ENCODE measurements at places on chromosomes 12 and 14.

GRCh38 chr12:95583933-95584332, 32.7 kb upstream of the USP44 start:
- DNase-seq, result no peak

DNA sequence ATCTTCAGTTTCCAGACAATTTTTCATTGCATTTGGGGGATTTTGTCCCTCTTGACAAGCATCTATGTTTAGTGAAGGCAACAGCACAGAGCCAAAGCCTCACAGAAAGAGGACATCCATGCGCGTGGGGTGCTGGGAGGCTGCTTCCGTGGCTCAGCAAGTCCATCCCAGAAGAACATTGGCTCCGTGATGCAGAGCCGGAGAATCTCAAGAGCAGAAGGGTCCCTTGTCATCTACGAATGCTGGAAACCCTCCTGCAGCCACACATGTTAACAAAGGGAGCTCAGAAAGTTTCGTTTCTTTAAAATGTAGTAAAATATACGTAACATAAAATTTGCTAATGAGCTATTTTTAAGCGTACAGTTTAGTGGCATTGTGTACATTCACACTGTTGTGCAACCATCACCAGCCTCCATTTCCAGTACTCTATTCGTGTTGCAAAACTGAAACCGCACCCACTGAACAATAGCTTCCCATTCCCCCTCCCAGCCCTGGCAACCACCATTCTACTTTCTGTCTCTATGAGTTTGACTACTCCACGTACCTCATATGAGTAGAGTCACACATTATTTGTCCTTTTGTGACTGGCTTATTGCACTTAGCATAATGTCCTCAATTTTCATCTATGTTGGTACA, 185.9 kb downstream of the TTC7B start:
- DNase-seq, result no peak

- no peak for DNase-seq
Observed at GRCh38 chr12:122138181-122138580, 35.8 kb downstream of the IL31 start.

DNA sequence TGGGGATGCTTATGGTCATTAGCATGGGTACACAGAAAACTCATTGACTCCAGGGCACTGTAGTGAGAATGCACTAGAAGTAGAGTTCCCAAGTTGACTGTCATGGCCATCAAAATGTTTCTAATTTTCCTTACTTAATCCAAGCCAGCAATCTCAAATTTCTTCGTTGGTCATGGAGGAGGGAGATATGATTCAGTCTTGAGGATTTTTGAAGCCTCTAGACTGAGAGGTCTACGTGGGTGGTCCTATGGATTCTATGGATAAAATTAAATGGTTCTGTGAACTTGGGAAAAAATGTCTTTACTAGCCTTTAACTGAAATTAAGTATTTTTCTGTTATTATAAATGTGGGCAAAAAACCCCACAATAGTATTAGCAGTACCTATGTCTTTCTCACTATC, 508.5 kb downstream of the FUT8 start:
- no peak for DNase-seq

DNA sequence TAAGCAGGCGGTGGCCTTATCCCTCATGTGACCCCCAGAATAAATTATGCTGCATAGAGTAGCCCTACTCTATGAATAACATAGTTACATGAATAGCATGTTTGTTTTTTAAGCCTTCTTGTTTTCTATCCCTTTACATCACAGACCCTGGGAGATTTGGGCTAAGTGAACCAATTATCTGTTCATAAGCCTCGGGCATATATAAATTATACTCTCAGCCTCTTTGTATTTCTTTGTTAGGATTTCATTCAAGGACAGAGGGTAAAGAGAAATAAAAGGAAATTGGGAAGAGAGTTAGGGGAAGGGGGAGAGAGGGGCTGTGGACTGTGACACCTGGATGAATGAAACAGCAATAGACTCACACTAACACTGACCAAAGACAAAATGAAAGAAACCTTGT, 35.3 kb upstream of the RTRAF start:
- no peak for DNase-seq

GRCh38 chr14:104203071-104203425, 64.7 kb downstream of the KIF26A start:
- DNase-seq, result no peak

- no peak for DNase-seq
Observed at GRCh38 chr14:89284333-89285058, 132.5 kb downstream of the FOXN3 start.

- no peak for DNase-seq
Observed at GRCh38 chr14:73105727-73106126, 30.6 kb upstream of the PSEN1 start.

- DNase-seq, result no peak
Observed at GRCh38 chr14:91847693-91848092, 19.6 kb downstream of the TC2N start.

- DNase-seq, result no peak
Observed at GRCh38 chr14:101227611-101228594, 324.4 kb upstream of the RTL1 start.

DNA sequence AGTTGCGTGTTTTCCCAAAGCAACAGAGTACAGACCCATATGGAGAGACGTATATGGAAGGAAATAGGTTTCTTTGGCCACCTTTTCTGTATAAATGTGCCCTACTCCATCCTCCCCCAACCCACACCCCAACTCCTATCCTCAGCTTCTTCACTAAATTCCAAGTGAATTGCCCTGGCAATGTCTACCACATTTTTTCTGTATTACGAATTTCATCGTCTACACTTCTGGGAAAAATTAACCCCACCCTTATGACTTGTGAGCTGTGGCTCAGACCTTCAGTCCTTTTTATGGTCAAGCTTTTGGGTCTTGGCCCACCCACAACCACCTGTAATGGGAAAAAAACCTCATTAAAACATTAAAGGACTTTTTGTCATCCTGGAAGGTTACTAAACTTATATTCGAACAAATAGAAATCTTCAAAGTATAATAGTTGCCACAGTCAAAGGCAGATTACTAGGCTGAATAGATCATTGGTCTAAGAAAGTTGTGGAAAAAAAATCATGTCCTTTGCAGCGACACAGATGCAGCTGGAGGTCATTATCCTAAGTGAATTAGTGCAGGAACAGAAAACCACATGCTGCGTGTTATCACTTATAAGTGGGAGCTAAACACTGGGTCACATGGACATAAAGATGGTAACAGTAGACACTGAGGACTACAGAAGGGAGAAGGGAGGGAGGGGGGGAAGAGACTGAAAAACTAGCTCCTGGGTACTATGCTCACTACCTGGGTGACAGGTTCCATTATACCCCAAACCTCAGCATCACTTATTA, 15.7 kb upstream of the NFKBIA start:
- DNase-seq, result no peak

- no peak for DNase-seq
Observed at GRCh38 chr12:41419131-41419893, 231.2 kb downstream of the PDZRN4 start.

DNA sequence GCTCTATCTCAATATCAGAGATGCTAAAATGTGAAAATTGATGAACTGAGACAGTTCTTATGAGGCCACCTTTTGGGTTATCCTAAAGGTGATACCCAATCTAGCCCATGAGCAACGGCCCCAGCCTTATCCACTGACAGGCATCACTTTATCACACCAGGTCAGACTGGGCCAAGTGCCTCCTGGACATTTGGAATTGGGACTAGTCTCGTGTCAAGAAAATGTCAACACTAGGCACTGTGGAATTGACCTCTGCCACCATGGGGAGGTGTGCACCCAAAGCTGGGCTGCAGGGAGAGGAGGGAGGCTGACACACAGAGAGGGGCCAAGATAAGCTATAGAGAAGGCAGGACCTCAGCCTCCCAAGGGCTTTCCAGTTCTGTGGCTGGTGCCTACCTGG, 78.5 kb upstream of the ZFP36L1 start:
- no peak for DNase-seq

- DNase-seq, result no peak
Observed at GRCh38 chr12:54154681-54155186, 34.1 kb downstream of the SMUG1 start.

DNA sequence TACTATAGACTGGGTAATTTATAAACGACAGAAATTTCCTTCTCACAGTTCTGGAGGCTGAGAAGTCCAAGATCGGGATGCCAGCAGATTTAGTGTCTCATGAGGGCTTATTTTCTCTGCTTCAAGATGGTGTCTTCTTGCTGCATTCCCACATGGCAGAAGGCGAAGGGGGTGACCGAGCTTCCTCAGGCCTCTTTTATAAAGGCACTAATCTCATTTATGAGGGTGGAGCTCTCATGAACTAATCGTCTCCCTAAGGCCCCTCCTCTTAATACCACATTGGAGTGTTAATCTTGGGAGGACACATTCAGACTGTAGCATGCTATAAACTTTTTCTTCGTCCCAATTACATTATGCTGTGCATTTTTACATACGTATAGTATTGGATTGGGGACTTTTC, 200.4 kb upstream of the ARHGAP5 start:
- no peak for DNase-seq

DNA sequence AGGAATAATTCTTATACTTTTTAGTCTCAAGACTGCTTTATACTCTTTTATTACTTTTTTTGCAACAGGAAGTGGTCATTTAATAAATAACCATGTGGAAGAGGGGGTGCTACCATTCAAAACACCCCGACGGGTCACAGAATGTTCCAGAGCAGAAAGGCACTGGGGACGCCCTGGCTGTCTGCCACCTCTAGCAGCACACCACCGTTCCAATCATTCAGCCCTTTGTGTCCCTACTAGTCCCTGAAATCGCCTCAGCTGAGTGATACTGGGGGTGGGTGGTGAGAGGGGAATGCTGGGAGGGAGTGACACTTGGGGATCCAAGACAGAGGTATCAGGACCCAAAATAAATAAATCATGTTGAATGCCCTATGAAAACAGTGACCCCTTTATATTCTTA, 52.4 kb downstream of the MON2 start:
- no peak for DNase-seq

- DNase-seq, result no peak
Observed at GRCh38 chr12:8829125-8829518, 6.7 kb downstream of the A2ML1 start.

GRCh38 chr12:46725332-46725731, 100.5 kb downstream of the SLC38A4 start:
- DNase-seq, result no peak

GRCh38 chr14:74951443-74952179, 3.8 kb downstream of the PGF start:
- no peak for DNase-seq

DNA sequence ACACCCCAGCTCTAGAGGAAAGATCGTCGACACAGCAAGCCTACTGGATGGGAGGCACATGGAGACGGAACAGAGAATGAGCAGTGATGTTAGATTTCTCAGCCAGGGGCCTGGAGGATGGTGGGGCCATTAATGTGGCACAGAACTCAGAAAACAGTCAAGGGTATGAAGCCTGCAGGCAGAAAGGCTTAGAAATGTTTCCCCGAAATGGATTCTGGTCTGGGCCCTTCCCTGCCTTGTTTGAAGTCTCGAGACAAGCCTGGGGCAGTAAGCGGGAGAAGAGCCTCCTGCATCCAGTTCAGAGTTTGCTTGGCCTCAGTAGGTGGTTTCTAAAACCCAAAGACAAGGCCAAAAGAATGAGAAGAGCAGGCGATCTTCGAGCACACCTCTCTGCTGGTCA, 158.4 kb downstream of the NTF3 start:
- no peak for DNase-seq

DNA sequence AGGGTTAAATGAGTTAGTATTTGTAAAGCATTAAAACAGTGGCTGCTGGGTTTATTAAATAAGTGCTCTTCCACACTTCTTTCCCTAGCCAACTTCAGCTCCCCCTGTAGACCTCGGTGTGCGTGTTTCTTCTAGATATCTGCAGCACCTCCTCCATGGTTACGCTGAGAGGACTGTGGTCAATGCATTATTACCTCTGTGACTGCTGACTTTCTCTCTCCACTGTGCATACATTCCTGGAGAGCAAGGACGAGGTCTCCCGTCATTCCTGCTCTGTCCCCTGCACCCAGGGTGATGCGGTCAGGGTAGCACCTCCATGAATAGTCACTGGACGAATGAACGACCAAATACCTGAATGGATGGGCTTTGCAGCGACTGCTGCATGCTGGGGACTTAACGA, 44.6 kb downstream of the ZFP36L1 start:
- DNase-seq, result no peak

DNA sequence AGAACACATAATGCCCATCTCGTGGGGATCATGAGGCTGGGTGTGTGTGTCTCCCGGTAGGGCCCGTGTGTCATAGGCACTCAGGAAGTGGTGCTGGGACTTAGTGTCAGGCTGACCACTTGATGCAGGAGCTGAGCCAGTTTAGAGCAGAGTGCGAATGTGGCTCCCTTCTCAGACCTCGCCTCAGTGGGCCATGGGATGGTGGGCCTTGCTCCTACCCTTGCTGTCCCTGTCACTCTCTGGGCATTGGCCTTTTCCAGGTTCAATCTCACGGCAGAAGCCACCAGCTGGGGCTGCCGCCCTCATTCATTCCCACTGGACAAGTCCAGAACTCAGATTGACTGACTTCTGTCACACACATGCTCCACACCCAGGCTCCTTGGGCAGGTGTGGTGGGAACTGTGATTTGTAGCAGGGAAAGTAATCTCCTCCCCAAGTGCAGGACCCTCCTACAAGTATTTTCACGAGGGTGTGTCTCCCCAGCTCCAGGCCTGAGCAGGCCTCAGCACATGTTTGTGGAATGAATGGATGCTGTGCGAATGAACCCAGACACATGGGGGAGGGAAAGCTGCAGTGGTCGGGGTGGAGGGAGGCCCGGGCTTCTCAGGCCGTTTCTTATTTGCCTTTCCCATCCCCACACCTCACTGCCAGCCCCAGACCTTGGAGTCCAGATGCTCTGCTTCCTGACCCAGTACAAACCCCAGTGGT, 54.9 kb downstream of the BEGAIN start:
- DNase-seq, result no peak

GRCh38 chr14:106500571-106500970, 974.2 kb downstream of the TMEM121 start:
- DNase-seq, result no peak

DNA sequence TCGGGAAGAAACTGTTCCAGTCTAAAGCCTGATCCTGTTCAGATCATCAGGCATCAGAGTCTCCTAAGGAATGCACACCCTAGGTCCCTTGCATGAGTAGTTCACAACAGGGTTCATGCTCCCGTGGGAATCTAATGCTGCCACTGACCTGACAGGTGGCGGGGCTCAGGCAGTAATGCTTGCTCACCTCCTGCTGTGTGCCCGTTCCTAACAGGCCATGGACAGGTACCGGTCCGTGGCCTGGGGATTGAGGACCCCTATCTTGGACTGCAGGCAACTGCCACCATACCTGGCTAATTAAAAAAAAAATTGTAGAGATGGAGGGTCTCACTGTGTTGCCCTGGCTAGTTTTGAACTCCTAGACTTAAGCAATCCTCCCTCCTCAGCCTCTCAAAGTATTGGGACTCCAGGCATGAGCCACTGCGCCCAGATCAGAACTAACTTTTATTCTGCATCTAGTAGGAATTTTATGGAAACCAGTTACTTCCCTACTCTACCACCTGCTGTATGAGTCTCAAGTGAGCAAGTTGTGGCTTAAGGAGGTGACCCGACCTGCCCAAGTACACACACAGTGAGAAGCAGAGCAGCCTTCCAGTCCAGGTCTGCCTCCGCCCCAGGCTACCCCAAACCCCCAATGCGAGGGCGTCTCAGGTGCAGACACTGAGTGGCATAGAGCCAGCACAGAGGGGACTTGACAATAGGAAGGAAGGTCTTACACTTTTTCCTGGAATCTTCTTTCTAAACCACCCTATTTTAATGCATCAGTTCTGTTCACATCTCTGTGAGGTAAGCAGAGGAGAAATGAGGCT, 2.5 kb upstream of the PAPLN start:
- no peak for DNase-seq

Measured in GOT3 (cell line).